Fibroblast of the conjunctiva (primary cell): ENCODE measurements at places on chromosomes 2 and 18.

DNA sequence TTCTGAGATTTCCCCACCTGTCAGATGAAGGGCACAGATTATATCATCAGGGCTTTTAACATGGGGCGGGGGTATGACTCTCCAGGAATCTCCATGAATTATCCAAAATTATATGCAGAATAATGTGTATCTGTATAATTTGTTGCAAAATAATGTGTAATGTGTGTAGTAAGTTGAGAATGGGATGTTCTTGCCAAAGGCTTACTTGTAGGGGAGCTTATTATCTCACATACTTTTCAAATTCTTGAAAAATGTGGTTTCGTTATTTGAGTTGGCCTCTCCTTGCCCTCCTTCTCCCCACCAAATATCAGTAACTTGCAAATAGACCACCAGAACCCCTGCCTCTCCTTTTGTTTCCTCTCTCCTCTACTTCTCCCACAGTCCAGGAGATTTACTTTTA, 35.6 kb downstream of the UBR3 start:
- DNase-seq = no peak

- peak; percentile 59 for DNase-seq
These were observed 89.9 kb downstream of the GLI2 start for GRCh38 chr2:120825370-120826259.

DNA sequence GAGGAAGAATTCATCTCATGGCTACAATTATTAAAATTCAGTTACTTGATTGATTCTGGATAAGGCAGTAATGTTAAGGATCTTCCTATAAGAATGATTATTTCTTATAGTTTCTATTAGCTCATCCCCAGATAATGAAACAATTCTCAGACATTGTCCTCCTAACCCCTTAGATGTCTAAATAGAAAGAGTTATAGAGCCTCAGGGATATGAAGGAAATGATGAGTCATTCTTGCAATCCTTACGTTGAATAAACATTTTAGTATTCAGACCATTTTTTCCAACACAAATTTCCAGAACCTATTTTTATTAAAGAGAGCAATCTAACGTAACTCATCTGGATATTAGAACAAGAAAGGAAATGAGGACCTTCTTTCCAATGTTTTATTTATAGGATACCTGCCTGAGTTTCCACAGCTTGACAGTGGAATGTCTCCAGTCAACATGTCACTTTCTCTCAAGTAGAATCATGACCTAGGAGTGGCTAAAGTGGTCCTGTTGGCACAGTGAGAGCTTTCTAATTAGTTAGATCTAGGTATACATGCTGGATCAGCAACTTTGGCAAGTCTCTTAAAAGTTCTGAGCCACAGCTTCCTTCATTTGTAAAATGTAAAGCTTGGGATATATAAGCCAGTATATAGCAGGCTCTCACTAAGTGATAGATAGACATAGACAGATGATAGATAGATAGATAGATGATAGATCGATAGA, 88.0 kb upstream of the RAB27B start:
- DNase-seq = peak; percentile 39

- no peak for DNase-seq
These were observed 199.8 kb upstream of the NRP2 start for GRCh38 chr2:205482399-205483081.

- DNase-seq = no peak
These were observed 194.0 kb upstream of the RBBP8 start for GRCh38 chr18:22739061-22739642.

- DNase-seq = peak; percentile 60
These were observed 21.1 kb upstream of the LYPD6B start for GRCh38 chr2:149017116-149017985.

- no peak for DNase-seq
These were observed 26.0 kb upstream of the IGFBP2 start for GRCh38 chr2:216607277-216607560.

- no peak for DNase-seq
These were observed 369.4 kb downstream of the PARD3B start for GRCh38 chr2:204914708-204915107.

DNA sequence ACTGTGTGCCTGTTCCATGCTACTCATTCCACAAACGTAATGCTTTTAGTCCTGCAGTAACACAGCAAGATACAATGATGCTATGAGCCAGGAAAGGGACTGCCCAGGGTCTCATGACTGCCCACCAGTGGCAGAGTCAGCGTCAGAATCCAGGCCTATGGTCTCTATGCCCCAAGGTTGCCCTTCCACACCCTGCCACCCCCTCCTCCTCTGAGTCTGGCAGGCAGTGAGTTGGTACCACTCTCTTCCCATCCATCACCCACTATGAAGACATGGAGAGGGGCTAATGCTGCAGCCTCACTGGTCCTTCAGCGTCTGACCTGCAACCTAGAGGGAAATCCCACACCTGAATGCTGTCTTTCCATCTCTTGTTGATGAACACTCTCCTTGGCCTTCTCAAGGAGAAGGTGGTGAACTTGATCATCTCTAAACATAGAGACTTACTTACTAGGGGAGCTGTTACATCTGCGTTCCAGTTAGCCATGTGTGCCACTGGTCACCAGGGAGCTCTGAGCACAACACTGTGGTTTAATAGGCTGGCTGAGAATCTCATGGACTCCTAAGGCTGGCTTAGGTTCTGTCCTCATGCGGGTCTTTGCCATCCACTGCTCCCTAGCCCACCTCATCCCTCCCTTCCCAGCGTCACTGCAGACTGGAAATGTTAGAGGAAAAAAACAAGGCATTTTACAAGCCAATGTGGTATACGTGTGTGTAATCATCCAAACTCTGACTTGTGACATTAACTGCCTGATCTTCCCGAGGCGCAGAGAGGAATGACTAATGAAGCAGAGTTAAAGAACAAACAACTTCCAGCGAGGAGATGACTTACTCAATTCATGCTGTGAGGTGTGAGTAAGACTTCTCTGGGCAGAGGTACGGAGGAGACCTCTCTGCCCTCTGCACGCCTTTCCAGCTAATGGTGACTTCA, 28.8 kb downstream of the STEAP3 start:
- peak; percentile 70 for DNase-seq

DNA sequence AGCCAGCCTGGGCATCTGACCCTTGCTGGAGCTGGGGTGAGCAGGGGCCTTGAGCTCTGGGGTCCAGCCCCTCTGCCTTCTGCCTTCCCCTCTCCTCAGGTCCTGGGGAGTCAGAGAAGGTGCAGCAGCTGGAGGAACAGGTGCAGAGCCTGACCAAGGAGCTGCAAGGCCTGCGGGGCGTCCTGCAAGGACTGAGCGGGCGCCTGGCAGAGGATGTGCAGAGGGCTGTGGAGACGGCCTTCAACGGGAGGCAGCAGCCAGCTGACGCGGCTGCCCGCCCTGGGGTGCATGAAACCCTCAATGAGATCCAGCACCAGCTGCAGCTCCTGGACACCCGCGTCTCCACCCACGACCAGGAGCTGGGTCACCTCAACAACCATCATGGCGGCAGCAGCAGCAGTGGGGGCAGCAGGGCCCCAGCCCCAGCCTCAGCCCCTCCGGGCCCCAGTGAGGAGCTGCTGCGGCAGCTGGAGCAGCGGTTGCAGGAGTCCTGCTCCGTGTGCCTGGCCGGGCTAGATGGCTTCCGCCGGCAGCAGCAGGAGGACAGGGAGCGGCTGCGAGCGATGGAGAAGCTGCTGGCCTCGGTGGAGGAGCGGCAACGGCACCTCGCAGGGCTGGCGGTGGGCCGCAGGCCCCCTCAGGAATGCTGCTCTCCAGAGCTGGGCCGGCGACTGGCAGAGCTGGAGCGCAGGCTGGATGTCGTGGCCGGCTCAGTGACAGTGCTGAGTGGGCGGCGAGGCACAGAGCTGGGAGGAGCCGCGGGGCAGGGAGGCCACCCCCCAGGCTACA, 3.8 kb downstream of the EMILIN1 start:
- DNase-seq = no peak

DNA sequence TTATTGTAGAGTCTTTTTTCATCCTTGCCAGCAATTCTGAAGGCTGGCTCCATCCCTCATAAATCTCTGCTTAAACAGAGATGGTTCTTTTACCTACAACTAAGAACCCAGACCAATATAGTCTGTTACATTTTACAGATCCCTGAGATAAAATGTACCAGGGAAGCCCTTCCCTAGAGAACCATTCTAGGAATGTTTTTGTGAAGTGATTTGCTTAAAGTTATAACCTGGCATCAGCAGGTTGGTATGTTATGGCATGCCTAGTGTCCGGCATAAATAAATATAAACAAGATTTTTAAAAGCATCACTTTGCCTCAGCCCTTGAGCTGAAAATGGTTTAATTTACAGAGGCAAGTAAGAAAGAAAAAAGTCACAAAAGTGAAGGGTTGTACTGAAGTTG, 18.5 kb upstream of the NPAS2 start:
- DNase-seq = no peak

DNA sequence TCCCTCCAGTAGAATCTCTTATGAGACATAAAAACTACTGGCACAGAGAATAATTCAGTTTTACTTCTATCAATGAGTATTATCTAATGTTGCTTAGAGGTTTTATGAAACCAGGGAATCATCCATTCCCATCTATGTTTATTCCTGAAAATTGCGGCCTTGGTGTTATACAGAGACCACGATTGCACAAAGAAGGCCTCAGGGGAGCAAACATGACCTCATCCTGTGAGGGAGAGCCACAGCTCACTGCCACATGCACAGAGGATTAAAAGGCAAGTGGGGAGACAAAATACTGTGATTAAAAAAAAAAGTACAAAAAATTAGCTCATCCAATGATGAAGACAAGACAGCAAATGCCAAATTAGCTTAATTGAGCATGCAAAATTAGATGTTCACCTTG, 111.8 kb upstream of the SLC35G4 start:
- no peak for DNase-seq

DNA sequence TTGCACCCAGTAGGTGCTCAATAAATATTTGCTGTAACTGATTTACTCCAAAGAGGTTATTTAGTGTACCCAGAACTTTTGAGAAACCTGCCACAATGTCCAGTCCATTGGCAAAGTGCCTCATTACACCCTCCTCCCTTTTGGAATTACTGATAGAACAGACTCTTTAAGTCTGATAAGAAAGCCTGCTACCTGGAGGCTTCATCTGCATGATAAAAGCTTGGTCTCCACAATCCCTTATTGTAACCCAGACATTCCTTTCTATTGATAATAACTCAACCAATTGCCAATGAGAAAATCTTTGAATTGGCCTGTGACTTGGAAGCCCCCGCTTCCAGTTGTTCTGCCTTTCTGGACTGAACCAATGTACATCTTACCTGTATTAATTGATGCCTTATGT, 281.2 kb upstream of the FBXO11 start:
- no peak for DNase-seq

DNA sequence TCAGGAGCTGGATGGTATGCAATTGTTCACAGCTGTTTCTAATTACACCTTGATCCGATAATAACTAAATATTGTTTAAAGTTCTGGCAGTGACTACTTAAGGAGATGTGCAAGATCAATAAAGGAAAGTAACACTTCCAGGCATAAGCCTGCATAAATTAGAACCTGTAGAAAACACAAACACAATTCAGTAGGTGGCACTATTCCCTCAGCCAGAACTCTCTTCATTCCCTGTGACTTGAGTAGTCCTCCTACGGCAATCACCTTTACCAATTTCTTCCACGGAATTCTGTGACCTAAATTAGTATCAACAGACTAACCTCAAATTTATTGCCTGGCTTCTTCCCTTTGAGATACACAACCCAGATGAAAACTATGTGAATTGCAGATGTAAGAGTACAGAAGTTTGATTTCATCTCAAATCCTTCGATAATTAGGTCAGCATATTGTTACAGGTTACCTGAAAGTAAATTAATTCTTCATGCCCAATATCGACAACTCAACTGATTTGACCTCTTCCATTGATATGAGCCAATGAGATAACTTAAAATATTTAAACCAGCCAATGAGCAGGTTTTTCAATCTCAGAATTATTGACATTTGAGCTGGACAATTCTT, 137.8 kb downstream of the PID1 start:
- DNase-seq = peak; percentile 43

DNA sequence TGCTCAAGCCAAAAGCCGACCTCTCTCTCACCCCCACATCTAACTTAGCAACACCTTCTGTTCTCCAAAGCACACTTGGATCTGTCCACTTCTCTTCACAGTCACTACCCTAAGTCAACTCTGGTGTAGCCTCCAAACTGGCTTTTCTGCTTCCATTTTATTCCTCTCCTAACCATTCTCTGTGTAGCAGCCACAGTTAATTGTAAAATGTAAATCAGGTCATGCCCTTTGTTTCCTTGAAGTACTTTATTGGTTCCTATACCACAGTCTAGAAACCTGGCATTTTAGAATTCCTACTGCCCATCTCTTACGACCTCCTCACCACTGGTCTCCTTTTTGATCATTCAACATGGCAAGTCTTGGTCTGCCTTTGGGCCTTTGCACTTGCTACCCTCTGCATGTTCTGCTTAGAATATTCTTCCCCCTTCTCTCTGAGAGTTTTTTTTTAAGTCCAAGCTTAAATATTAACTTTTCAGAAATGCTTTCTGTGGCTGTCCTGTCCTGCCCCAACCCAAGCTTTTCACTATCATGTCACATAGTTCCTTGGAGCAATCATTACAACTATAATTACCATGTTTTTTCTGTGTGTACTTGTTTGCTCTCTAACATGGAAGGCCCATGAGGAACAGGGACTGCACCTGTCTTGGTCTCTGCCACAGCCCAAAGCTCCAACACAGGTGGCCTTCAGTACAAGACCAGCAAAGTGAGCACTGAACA, 42.9 kb downstream of the PLA2R1 start:
- no peak for DNase-seq

DNA sequence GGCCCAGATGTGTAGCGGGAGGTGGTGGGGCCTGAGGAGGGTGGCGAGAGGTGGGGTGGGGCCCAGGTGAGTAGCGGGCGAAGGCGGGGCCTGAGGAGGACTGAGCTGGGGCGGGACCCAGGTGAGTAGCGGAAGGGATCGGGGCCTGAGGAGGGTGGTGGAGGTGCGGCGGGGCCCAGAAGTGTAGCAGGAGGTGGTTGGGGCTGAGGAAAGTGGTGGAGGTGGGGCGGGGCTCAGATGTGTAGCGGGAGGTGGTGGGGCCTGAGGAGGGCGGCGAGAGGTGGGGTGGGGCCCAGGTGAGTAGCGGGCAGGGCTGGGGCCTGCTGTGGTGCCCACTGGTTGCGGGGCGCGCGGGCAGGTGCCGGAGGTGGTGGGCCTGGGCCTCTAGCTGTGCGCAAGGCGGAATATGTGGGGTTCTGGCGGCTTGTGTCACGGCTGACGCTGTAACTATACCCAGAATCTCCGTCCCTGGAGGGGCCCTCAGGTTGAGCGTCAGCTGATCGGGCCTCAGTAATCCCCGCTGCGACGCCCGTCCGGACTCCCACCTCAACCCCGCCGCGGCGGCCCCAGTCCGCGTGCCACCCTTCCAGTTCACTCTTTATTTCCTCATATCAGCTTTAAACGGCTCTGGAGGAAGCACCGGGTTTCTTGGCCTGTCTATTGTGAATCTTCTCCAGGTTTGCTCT, 866 bp upstream of the SF3B6 start:
- no peak for DNase-seq

DNA sequence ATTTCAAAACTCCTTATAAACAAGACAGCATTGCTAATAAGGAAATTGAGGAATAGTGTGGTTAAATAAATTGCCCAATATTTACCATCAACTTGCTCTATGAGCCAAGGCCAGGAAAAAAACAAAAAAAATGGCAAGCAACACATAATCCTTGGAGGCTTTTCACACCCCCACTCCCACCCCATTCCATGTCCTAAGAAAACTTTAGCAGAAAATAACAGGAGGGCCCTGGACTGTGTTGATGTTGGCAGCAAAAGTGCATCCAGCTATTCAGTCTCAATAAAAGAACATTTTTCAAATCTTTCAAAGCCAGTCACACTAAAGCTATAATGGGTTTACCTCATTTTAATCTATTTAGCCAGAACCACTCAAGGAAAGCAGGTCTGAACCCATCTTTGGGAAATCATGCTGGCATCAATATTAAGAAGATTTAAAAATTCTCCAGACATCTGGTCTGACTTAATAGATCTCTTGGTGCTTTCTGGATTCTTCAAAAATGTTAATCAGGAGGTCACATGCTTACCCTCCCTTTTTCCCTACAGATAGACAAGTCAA, 34.6 kb upstream of the STK17B start:
- DNase-seq = peak; percentile 69
